PC-9 (cell line): ENCODE measurements at places on chromosomes 5 and 9.

DNA sequence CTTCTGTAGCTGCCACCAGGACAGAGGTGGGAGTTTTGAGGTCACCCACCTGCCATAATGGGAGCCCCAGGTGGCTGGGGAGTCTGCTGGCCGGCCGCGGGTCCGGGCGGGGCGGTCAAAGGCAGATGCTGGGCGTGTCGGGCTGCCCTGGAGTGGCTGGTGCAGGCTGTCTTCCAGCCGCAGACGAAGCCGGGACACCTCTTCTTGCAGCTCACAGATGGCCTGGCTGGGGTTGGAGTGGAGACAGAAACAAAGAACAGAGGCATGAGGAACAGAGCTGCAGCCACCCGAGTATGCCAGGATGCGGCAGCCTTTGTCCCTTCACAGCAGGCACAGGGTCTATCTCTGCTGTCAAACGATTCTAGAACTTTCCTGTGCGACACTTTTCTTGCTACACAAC, 18.0 kb downstream of the ORM2 start:
- DNase-seq, result no peak

DNA sequence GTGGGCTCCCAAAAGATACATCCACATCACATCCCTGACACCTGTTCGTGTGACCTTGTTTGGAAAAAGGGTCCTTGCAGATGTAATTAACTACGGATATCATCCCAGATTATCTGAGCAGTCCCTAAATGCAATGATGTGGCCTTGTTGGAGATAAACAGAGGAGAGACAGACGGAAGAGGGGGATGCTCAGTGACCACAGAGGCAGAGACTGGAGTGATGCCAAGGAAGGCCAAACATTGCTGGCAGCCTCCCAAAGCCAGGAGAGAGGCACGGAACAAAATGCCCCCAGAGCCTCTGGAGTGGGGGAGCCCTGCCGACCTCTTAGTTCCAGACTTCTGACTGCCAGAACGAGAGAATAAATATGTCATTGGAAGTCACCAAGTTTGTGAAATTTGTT, 15.0 kb upstream of the VAV2 start:
- no peak for DNase-seq

DNA sequence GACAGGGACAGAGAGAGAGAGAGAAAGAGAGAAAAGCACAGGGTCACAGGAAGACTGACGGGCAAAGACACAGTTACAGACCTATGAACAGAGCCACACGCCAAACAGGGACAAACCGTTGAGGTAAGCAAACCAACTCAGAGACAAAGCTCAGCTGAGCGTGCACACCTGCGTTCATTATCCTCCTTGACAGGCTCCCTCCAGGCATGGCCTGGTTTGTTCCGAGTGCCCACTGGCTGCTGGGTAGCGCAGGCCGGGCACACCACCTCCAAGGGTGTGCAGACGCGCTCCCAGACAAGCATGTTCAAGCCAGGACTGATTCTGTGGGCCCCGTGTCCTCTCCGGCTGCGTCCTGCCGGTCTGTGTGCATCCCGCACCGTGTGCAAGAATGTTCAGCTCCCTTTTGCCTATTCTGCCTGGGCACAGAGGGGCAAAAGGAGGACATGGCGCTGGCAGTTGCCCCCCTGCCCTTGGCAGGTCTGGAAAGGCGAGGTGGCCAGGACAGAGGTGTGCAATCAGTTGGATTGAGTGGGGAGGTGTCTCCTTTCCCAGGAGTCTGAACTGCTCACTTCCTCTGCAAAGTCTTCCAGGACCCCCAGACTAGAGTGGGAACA, 467 bp upstream of the SMIM32 start:
- no peak for DNase-seq

DNA sequence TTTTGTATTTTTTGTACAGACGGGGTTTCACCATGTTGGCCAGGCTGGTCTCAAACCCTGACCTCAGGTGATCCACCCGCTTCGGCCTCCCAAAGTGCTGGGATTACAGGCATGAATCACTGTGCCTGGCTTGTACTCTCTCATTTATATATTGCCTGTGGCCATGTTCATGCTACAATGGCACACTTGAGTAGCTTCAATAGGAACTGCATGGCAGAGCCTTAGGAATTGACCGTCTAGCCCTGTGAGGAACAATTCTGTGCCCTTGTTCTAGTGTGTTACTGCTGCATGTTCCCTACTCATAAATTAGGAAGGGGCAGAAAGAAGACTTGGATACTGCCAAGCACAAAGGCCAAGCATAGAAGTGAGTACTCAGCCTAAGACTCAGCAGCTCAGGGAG, 104.2 kb downstream of the LIFR start:
- no peak for DNase-seq

DNA sequence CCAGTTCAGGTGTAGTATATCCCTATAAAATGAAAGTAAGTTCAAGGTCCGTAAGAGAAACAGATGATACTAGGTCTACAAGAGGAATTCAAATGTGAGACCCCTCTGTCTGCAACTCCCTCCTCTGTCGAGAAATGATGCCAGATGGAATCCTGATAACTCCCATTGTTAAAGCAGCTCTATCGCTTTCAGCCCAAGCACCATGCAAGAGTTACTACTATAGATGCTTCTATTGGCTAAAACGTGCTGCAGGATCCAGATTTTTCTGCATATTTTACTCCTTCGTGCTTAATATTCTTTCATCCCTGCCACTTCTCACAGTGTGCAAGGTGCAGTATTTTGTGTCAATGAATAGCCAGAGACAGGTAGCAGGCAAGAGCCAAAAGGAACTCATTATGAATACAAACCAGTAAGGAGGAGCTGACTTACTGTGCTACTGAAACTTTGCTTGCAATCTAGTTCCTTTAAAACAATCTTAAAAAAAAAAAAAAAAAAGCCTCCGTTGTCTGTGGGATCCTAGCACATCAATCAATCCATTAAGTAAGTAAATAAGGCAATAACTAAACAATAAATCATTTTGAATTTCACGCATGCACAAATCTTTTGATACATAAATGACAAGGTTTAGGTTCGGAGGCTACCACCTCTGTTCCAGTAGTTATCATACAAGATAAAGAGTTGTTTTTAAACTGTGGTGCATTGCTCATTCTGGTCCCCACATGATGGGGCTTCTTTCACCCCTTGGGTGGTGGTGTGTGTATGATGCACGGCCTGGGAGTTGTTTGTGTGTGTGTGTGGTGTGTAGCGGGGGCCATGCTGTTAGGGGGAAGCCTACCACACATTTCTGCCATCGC, 151.1 kb upstream of the MPDZ start:
- DNase-seq, result no peak

- no peak for DNase-seq
Observed at GRCh38 chr5:76477571-76477970, 74.5 kb downstream of the IQGAP2 start.

- no peak for DNase-seq
Observed at GRCh38 chr5:133382661-133383579, 229.4 kb downstream of the FSTL4 start.

GRCh38 chr9:78289474-78289873, 7.5 kb upstream of the PSAT1 start:
- no peak for DNase-seq

DNA sequence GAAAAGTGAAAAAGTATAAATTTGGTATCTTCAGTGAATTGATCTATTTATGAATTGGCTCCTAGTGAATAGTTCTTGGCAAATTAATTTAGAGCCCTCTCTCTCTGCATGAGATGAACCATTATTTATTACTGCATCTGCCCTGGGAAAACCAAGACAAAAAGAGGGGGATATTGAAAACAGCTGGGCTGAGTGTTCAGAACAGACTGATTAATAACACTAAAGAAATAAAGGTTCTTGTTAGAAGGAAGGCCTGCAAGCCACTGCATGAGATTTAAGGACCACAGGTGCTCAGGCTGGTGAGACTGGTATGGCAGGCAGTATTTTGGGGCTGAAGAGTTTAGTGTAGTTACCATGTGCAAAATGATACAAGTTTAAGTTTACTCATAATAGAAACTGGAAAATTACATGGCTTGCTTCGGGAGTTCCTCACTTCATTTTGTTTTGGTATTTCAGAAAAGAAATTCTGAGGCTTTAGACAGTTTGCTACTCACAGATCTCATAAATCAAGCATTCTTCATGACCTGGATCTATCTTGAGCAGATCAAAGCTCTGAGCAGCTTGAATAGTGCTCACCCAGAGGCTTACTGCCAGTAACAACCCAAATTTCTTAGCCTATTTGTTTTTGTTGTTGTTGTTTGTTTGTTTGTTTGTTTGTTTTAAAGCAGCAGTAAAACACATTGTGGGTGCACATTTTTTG, 56.1 kb downstream of the KIAA1958 start:
- DNase-seq, result no peak

GRCh38 chr9:18911714-18912342, 121.2 kb downstream of the SAXO1 start:
- DNase-seq, result no peak

DNA sequence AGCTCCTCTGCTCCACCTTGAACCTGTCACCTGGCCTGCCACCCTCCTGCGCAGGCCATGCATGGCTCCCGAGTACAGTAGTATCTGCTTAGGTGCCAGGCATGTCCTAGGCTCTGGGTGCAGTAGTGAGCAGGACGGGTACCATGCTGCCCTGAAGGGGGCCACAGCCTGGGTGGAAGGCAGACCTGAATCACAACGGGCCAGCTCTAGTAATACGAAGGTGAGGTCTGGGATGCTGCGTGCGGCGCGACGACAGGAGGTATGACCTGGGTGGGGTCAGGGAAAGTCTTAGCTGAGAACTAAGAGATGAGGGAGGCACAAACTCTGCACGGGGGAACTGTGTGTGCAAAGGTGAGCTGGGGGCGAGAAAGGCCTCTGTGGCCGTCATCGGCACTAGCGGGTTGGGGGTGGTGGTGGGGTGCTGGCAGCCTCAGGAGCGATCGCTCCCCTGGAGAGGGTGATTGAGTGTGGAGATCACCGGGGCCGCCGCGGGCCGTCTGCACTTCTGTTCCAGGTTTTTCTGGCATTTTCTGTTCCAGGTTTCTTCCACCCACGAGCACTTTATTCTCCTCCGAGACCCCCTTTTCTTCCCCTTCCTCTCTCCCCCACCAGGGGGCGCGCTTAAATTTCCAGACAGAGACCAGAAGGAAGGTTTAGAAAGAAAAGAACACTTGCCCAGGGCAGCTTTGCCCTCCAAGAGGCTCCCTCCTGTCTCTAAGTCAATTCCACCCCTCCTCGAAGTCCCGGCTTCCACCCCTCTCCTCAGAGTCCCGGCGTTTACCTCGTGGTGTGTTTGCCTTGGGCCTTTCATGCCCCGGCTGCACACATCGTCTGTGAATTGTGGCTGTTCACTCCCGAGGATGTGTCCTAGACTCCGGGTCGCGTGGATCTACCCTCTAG, 15.1 kb downstream of the PDLIM4 start:
- DNase-seq, result no peak
